NCI-H1930 (cell line): ENCODE measurements at places on chromosomes 2 and 18.

- peak; percentile 1 for DNase-seq
Measured at GRCh38 chr2:189287982-189288521, 108.5 kb upstream of the COL5A2 start.

- DNase-seq, result no peak
Measured at GRCh38 chr2:24638568-24638967, 147.5 kb downstream of the NCOA1 start.

GRCh38 chr2:67649331-67650261 lies 252.5 kb downstream of the ETAA1 start:
- DNase-seq, result no peak

- DNase-seq, result no peak
Measured at GRCh38 chr2:189552334-189552990, 28.1 kb downstream of the SLC40A1 start.

- DNase-seq, result no peak
Measured at GRCh38 chr18:8994603-8995002, 107.9 kb upstream of the NDUFV2 start.

DNA sequence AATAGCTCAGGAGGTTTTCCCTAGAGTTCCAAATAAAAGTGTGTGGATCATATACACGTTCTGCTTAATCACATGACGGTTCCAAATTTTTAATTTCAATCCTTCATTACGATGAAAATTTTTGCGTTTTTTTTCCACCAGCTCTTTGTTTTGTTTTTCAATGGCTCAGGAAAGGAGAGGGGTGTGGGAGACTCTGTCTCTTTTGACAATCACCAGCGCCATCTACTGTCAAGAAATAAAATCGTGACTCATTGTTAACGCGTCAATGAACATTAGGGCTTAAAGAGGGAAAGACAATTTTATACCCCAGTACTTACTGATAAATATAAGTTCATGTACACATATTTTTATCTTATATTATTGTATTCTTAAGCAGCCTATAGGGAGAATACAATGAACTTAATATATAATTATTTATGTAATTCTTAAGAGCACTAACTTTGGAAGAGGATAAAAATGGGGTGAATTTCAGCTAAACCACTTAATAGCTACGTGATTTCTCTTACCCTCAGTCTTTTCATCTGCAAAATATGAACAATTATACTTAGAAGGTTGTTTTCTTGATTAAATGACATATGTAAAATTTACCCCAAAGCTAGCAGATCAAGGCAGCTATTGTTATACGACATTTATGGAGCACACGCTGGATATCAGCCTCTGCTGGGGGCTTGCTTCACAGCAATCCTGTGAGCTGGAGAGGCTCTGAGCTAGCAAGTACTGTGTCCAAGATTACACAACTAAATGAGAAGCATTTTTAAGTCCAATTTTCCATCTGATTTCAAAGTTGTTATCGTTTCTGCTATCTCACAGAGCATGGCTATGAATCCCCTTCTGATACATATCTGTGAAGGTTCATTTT lies 47.4 kb upstream of the RMDN2 start:
- DNase-seq, result peak; percentile 52

DNA sequence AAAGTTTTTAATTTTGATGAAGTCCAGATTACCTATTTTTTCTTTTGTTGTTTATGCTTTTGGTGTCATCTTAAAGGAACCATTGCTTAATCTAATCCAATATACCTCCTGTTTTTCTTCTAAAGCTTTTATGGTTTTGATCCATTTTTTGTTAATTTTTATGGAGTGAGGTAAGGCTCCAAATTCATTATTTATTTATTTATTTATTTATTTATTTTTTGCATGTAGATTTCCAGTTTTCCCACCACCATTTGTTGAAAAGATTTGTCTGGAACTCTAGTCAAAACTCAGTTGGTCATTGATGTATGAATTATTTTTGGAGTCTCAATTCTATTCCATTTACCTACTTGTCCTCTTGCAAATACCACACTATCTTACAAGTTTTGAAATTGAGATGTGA lies 99.4 kb upstream of the RBMS1 start:
- no peak for DNase-seq

DNA sequence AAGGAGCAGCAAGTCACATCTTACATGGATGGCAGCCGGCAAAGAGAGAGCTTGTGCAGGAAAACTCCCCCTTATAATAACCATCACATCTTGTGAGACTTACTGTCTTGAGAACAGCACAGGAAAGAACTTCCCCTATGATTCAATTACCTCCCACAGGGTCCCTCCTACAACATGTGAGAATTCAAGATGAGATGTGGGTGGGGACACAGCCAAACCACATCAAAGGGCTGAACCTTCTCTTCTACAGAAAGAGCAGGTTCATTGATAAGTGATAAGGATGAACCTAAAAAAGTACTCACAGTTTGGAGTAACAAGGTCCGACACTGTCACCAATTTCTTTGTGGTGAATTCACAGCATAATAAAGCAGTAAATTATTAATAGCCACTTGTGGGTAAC lies 422.2 kb upstream of the FSIP2 start:
- DNase-seq, result no peak

DNA sequence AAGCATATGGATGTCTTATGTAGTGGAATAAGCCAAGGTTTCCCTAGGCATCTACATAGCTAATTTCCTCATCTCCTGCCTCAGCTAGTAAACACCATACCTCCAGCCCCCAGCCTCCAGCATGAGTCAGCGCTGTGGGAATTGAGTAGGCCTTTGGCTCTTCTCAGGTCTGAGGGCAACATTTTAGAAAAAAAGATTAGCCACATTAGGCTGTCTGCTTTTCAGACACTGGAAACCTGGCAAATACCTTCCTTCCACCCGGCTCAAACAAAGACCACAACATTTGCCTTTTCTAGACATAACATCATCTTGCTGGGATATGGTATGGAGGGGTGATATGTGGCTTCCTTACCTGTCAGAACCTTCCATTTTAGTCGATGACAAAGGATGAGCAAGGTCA lies 6.1 kb upstream of the CCDC195 start:
- DNase-seq, result no peak

DNA sequence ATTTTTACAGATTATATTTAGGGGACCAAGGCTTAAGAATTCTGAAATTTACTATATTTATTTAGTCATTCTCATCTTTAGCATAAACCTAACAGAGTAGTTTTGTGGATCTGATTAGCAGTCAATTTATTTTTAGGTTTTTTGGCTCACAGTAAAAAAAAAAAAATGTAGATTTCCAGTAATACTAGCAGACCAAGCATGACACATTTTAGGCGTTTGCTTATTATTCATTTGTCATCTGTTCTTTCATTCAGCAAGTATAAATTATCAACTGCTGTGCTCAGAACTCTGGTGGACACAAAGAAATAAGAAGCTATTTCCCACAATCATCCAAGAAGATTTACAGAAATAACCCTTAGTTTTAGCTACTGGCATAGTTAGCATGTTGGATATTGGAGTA lies 20.6 kb downstream of the PDE1A start:
- DNase-seq, result no peak

DNA sequence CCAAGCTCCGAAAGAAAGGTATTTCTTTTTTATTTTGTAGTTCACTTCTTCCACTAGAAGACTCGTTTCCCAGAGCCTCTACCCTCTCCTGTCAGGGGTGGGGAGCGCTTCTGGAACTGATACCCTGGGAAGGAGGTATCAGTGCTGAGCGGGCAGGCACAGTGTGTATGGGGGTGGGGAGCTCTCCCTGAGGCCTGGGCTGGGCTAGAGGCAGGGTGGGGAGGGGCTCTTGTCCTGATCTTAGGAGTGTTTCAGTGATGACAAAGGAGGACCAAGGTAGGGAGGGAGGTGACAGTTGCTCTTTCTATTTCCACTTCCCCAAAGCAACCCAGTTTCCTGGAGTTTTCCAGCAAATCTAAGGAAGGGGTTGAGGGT lies 65.4 kb downstream of the ARHGAP25 start:
- no peak for DNase-seq

- DNase-seq, result no peak
Measured at GRCh38 chr18:71707400-71707799, 836.7 kb downstream of the CBLN2 start.

DNA sequence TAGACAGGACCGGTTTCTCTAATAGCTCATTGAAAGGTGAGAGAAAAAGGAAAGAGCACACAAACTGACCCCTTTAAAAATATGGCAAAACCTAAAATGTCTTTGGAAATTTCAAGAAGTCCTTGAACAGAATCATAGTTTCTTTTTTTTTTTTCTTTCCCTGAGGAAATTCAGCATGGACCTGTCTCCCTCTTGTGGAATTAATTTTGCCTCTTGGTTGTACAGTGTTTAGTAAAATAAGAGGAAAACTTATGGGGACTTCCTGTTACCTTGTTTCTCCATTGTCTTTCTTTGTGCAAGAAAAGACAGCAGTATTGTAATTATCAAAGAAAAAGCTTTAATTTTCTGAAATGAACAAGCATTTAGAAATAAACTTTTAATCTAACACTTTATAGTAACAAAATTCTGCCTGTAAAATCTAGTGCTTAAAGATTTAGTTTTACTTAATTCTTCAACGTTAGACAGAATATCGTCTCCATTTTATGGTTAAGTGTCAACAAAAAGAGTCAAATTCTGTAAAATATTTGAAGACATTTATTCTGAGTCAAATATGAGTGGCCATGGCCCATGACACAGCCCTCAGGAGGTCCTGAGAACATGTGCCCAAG lies 176.3 kb upstream of the NABP1 start:
- DNase-seq, result no peak

GRCh38 chr18:61651880-61652268 lies 240.9 kb downstream of the RNF152 start:
- no peak for DNase-seq

- DNase-seq, result no peak
Measured at GRCh38 chr2:144876013-144876412, 356.1 kb upstream of the ZEB2 start.

GRCh38 chr2:158395166-158395565 lies 61.4 kb downstream of the CCDC148 start:
- DNase-seq, result no peak

GRCh38 chr18:42038936-42039335 lies 83.9 kb downstream of the PIK3C3 start:
- no peak for DNase-seq

DNA sequence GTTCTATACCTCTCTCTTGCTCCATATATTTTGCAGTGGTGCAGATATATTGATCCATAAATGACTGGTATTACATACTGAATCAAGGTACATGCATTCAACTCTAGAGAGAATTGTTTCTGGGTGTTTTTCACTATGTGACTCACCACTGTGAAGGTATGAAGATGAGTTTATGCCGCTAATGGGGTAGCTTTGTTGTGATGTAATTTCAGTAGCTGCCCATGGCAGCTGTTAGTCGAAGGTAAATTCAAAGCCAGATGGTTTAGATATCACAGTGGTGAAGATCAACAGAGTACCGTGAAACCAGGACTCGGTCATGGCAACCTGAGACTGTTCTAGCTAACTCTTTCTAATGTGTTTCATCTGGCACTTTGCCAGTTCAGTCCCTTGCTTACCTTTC lies 50.4 kb downstream of the PKP4 start:
- DNase-seq, result no peak

GRCh38 chr2:61006486-61007105 lies 10.9 kb upstream of the PEX13 start:
- DNase-seq, result no peak

GRCh38 chr2:179765666-179766065 lies 95.7 kb downstream of the ZNF385B start:
- DNase-seq, result no peak

DNA sequence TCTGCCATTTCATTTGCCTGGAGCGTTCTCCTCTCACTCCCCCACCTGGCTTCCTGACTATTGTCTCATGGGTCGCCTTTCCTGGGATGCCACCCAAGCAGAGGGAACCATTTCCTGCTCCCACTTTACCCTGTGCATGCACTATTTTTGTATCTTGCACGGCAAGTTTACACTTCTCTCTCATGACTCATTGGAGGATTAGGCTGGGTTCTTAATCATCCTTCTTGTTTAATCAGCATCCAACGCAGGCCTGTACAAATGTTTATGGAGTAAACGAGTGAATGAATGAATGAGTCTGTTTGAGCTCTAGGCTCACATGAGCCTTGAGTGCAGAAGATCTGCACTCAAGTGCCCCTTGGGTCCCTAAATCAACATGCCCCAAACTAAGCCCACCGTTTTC lies 3.8 kb upstream of the ARHGAP25 start:
- DNase-seq, result no peak

GRCh38 chr2:50838316-50838715 lies 193.6 kb downstream of the NRXN1 start:
- no peak for DNase-seq

GRCh38 chr2:168210895-168211570 lies 36.4 kb downstream of the STK39 start:
- DNase-seq, result no peak

- DNase-seq, result no peak
Measured at GRCh38 chr2:8540552-8541055, 141.3 kb upstream of the ID2 start.

- DNase-seq, result no peak
Measured at GRCh38 chr2:111896024-111896423, 2.4 kb upstream of the MERTK start.

DNA sequence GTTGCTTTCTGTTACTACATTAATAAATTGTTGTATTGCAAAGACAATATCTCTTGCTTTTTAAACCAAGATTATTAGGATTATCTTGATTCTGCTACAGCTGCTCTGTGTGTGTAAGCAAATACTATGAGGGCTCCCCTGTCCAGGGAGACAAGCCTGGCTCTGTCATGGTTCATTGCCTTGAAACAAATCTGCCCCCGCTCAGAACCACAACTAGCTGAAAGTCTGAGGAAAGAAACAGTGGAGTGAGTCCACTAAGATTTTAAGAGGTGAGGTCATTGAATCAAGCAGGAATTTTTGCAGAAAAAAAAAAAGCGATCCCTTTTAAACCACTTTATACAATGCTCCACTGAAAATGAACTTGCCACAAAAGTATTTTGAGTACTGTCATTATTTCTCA lies 30.8 kb upstream of the LRRTM4 start:
- DNase-seq, result no peak

DNA sequence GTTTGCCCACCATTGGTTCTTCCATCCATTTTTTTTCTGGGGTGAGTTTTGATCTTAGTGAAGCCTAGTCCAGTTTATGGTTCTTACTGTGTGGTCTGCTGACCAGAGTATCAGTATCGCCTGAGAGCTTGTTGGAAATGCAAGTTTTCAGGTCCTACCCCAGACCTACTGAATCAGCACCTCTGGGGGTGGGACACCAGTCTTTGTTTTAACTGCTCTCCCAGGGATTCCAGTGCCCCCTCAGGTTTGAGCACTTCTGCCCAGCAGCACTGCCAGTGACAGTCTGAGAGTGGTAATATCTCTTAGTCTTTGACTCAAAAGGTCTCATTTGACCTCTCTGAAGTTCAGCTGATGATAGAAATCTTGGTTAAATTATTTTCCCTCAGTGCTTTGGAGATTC lies 269.3 kb downstream of the ALPK2 start:
- no peak for DNase-seq

DNA sequence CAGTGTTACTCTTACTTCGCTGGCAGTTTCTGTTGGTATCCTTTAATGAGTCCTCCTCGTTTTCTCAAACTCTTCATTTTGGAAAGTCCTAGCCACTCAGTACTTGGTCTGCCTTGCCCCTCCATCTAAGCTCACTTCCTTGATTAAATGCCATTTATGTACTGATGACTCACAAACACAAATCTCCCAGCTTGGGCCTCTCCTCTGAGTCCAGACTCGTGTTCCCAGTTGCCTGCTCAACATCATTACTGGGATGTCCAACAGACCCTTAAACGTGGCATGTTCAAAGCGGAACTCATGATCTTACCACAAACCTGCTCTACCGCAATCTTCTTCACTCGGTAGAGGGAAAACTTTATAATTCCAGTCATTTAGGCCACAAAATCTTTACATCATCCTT lies 13.8 kb upstream of the CCDC68 start:
- no peak for DNase-seq
